ENCODE measurements at places on chromosomes 13 and 19. TPM values are rescaled to one million over a fixed set of nuclear protein-coding genes. Genes with fewer than 3 reads are reported as not detected.

GRCh38 chr13:76823969-76824368 lies 62.2 kb downstream of the KCTD12 start:
- no peaks in the 10 kb centered on the region for H3K36me3 ChIP-seq
- no peak for DNase-seq
- H3K4me3 ChIP-seq, result no peak overlapping the region
- no peak overlapping the region for H3K27ac ChIP-seq

- DNase-seq, result no peak
- H3K27me3 ChIP-seq, result no peaks in the 10 kb centered on the region
- no peak overlapping the region for H3K4me3 ChIP-seq
Observed at GRCh38 chr13:24281188-24282008, 28.0 kb upstream of the C1QTNF9 start.

DNA sequence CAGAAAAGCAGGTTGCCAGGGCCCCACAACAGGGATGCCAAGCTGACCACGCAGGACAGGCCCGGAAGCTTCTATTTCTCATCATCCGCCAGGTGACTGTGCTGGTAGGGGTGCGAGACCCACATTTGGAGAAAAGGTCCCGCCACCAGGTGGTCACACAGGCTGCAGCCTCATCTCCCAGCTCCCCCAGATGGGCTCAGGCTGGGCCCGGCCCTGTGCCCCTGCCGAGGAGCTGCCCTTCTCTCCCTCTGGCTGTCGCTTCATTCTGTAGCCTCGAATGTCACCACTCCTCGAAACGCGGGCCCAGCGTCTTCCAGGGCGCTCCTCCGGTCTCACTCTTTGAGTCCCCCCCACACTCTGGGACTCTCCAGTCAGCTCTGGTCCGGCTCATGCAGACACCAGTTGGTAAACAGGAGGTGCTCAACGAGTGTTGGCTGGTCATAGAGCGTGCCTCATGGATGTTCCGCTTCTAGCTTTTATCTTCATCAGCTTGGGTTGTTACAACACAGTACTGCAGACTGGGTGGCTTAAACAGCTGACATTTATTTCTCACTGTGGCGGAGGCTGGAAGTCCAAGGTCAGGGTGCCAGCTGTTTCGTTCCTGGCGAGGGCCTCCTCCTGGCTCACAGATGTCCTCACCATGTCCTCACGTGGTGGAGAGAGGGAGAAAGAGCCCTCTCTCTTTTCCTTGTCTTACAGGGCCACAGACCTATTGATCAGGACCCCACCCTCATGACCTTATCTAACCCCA lies 87.1 kb downstream of the TEX29 start:
- H3K4me1 ChIP-seq, result no peaks in the 10 kb centered on the region
- peaks cover 10% of the 10 kb centered on the region for H3K27me3 ChIP-seq
- no peak for DNase-seq
- no peak overlapping the region for H3K4me3 ChIP-seq

DNA sequence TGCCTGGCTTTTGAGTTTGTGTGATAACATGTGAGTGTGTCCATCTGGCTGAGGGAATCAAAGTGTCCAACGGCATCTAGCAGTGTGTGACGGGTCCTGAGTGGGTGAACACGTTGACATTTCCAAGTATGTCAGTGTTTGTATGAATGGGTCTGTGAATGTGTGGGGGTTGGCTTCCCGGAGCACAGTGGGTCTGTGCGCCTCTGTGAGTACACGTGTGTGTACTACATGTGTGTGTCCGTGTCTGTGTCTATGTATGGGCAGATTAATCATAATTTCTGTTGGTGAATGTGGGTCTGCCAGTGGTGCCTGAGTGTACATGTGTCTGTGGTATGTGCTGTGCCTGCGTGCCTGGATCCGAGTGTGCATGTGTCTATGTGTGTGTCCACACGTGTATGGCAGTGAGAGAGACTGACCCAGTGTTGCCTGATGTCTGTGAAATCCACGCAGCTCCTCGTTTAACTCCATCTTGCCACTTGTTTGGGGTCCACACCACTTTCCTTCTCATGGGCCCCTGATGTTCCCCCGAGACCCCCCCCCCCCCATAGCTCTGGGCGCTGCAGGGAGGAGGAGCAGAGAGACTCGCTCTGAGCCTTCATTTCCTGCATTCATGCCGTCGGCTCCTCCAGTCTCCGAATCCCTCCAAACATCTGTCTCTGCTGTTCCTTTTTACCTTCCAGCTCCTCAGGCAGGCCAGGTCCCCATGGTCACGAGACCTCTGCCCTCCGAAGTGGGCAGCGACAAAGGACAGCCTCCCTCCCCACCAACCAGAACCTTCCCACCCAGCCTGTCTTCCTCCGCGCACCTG lies 5.3 kb downstream of the CCDC8 start:
- no peak overlapping the region for H3K27ac ChIP-seq
- H3K27me3 ChIP-seq, result peaks cover 70% of the 10 kb centered on the region
- no peak for DNase-seq
- H3K4me1 ChIP-seq, result peaks cover 17% of the 10 kb centered on the region

GRCh38 chr13:112728375-112729126 lies 38.7 kb downstream of the ATP11A start:
- no peaks in the 10 kb centered on the region for H3K36me3 ChIP-seq
- DNase-seq, result no peak
- H3K4me1 ChIP-seq, result peaks cover 29% of the 10 kb centered on the region
- H3K4me3 ChIP-seq, result no peak overlapping the region

DNA sequence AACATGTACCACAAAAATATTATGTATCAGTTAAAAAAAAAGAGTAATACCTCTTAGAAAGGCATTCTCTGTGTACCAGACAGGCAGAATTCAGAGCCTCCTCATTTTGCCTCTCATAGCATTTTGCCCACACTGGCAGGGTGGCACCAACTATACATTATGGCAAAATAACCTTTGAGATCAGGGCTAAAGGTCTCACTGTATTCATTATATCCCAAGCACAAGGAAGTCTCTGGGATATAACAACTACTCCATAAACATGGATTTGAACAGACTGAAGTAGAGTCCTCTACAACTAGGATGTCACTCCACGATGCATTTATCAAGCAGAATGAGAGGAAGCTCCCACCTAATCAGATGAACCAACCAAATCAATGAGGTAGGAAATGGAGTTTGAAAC lies 10.6 kb downstream of the SUCLA2 start:
- H3K4me3 ChIP-seq, result no peak overlapping the region
- H3K36me3 ChIP-seq, result peaks cover 49% of the 10 kb centered on the region
- no peaks in the 10 kb centered on the region for H3K27me3 ChIP-seq
- no peak overlapping the region for H3K27ac ChIP-seq
- no peak for DNase-seq
- peaks cover 4% of the 10 kb centered on the region for H3K4me1 ChIP-seq

DNA sequence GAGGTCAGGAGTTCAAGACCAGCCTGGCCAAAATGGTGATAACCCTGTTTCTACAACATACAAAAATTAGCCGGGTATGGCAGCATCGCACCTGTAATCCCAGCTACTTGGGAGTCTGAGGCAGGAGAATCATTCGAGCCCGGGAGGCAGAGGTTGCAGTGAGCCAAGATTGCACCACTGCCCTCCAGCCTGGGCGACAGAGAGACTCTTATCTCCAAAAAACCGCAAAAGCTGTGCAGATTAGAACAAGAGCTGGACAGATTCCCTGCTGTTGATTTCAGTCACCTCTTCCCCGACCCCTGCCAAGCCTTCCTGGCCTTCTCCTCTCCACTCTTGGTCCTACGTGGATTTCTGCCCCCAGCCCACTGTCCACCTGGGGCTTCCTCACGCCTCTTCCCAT lies 8.3 kb downstream of the CAMSAP3 start:
- H3K4me3 ChIP-seq, result no peak overlapping the region
- no peak for DNase-seq
- H3K4me1 ChIP-seq, result no peaks in the 10 kb centered on the region
- H3K27me3 ChIP-seq, result peaks cover 8% of the 10 kb centered on the region

DNA sequence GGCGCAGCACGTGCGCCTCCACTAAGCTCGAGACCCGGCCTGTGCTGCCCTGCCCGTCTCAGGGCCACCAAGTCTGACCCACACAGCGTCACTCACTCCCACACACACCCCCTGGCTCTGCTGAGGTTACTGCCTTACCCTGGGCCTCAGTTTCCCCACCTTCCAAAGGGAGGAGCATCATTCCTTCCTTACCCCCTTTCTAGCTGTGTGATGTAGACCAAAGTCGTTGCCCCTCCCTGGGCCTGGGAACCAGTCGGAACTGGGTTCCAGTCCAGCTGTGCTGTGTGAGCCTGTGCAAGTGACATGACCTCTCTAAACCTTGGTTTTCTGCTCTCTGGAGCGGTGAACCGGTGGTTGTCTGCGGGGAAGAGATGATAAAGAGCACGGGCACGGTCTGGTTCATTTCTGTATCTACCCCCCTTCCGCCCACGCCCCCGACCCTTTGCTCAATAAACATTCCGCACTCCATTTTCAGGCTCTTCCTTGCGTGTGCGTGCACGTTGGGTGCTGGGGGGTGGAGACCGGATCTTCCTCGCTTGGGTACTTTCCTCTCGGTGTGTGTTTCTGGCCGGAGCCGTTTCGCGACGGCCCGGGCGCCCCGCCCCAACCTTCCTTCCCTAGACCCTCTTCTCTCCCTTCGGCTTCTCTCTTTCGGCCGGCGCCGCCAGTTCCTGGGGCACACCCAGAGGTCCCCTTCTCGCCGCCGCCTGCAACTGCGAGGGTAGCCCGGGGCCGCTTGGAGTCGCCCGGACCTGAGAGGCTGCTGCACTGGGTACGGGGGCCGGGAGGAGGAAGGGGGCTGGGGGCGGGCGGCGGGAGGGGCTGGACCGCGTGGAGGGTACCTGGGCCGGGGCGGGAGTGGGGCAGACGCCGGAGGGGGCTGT lies at the start of gene ZNF581:
ZNF581 (plus strand) TSS at position 647 of the 884 bp plus-strand sequence. CDS start 923 bp downstream, outside the sequence.
- peaks cover 46% of the 10 kb centered on the region for H3K4me1 ChIP-seq
- peak within 1 kb of the TSS; percentile 93 for H3K4me3 ChIP-seq
- DNase-seq, result peak; percentile 91
- H3K36me3 ChIP-seq, result peaks cover 49% of the 10 kb centered on the region

DNA sequence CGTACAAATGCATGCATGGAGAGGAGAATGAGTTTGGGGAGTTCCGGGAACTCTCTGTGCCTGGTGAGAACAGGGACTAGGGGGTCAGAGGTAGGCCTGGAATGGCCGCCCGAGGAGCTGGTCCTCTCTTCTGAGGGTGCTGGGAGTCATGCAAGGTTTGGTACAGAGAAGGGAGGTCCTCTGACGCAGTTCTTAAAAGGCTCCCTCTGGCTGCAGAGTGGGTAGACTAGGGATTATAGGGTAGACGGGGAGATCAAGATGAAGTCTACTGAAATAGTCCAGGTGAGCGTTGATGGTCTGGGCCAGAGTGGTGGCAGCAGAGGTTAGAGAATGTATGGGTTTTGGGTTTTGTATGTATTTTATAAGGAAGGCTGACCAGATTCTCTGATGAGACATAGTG lies 796 bp downstream of the ZNF304 start:
- peaks cover 63% of the 10 kb centered on the region for H3K36me3 ChIP-seq
- peaks cover 25% of the 10 kb centered on the region for H3K4me1 ChIP-seq
- peaks cover 2% of the 10 kb centered on the region for H3K27me3 ChIP-seq
- peak overlapping the region; percentile 90 for H3K27ac ChIP-seq
- DNase-seq, result no peak

DNA sequence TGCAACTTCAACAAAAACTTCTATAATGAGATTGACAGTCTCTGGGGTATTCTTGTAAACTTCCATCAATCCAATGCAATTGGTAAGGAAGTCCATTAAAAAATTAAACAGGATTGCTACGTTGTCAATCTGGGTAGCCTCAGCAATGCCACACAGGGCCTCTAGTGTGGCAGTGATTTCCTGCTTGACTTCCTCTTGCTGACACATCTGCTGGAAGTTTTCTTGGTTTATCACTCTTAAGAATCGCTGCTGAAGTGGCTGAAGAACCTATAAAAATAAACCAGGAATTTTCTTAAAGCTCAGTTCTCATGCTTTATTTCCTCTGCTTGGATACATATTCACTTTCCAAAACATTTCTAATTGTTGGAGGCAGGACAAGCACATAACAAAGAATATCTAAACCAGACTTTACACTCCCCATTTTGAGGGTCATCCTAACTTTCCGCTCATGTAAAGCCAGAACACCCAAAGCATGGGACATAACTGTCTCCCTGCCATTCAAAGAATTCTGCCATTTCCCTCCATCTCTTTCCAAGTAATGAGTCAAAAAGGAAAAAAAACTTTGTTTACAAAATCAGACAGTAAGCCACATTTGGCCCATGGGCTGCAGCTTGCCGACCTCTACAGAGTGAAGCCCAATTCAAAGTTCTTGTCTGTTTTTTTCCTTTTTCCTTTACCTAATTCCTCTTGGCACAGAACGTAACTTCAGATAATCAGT lies 23.2 kb upstream of the EEF1AKMT1 start:
- peaks cover 51% of the 10 kb centered on the region for H3K36me3 ChIP-seq
- H3K27me3 ChIP-seq, result no peaks in the 10 kb centered on the region
- H3K4me1 ChIP-seq, result peaks cover 22% of the 10 kb centered on the region
- H3K4me3 ChIP-seq, result no peak overlapping the region
- H3K27ac ChIP-seq, result peak overlapping the region; percentile 29
- DNase-seq, result no peak

GRCh38 chr13:96730676-96731075 lies 263.6 kb downstream of the OXGR1 start:
- H3K4me1 ChIP-seq, result no peaks in the 10 kb centered on the region
- no peak for DNase-seq
- no peaks in the 10 kb centered on the region for H3K27me3 ChIP-seq
- H3K27ac ChIP-seq, result no peak overlapping the region

DNA sequence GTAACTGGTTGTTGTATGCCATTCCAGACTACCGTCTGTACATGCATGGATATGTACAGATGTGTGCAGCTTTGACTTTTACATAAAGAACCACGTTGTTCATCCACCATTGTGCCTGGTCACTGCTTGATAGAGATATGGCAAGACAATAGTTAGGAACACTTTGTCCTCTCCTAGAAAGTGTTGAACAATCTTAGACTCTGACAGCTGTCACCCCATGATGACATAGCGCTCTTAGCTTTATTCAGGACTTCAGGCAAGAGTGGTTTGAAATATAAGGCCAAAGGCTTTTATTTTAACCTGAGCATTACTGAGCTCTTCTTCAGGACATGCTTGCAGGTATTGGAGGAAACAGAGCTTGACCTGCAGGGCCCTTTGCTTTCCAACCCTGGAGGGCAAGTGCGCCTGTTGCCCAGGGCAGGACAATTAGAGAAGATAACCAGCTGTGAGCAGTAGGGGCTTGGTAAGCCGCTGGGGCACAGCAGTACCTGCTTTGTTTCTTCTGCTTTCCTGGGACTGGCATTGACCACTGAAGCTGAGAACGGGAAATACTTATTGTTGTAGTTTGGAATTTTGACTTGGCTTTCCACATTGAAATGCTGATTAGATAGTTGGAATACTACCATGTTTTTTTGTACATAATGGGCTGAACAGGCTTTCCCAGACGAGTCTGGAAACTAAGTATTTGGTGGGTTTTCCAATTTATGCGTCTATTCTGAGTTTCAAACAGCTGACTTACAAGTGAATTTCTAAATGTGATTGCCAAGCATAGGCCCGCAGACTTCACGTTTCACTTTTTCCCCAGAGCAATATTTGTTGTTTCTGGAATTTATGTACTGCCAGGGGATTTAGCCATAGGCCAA lies 51.1 kb downstream of the GARRE1 start:
- no peak overlapping the region for H3K4me3 ChIP-seq
- H3K27me3 ChIP-seq, result no peaks in the 10 kb centered on the region
- H3K36me3 ChIP-seq, result peaks cover 14% of the 10 kb centered on the region
- H3K4me1 ChIP-seq, result peaks cover 48% of the 10 kb centered on the region

- H3K27ac ChIP-seq, result no peak overlapping the region
- peaks cover 11% of the 10 kb centered on the region for H3K36me3 ChIP-seq
- no peak for DNase-seq
- peaks cover 18% of the 10 kb centered on the region for H3K4me1 ChIP-seq
- no peak overlapping the region for H3K4me3 ChIP-seq
Observed at GRCh38 chr19:14470031-14470876, 4.9 kb downstream of the PTGER1 start.

KLF1 gene
- total RNA-seq, result 0.18 TPM

C13orf46 gene
- 1.6 TPM for total RNA-seq

TEX30 gene
- total RNA-seq, result 25.8 TPM

KANK3 gene
- 1.1 TPM for total RNA-seq

DAND5 gene
- 0.21 TPM for total RNA-seq

VAV1 gene
- total RNA-seq, result 73.4 TPM

KATNAL1 gene
- 10.9 TPM for total RNA-seq

CEACAM3 gene
- not detected for total RNA-seq

PLIN3 gene
- total RNA-seq, result 26.9 TPM

ADGRL1 gene
- total RNA-seq, result 20.8 TPM

Measured in activated CD4-positive, alpha-beta T cell treated with anti-CD3 and anti-CD28 coated beads for 36 hours (primary cell).